ENCODE measurements at places on chromosomes 4 and X.

DNA sequence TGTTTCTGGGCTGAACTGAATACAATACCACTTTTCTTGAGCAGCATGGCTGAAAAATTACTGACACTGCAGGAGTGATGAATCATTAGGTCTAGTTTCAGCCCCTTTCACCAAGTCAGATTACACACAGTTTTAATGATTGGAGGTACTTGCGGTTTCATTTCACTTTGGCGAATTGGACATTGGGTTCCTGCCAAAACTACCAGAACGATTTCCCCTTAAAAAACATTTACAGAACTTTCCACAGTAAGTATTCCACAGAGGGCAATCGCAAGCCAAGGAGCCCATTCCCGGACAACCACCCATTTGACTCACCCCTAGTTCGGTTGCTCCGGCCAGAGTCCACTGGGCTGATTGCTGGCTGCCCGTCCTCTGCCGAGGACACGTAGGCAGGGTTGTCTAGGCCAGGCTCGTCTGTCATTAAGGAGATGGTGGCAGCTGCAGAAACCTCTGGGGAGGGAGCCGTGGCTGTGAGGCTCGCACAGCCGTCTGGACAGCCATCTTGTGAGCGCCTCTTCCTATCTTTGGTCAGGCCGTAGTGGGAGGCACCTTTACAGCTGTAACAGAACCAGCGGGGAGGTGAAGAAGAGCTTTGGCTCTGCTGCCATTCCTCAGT, 83.5 kb downstream of the LNX1 start:
- no peak overlapping the region for H3K27ac ChIP-seq
- H3K36me3 ChIP-seq: no peaks in the 10 kb centered on the region
- no peak for DNase-seq
- H3K27me3 ChIP-seq: no peaks in the 10 kb centered on the region
- peaks cover 6% of the 10 kb centered on the region for H3K4me1 ChIP-seq

- no peak overlapping the region for H3K4me3 ChIP-seq
- H3K4me1 ChIP-seq: peaks cover 3% of the 10 kb centered on the region
- H3K27ac ChIP-seq: no peak overlapping the region
- no peaks in the 10 kb centered on the region for H3K27me3 ChIP-seq
- DNase-seq: no peak
Measured at GRCh38 chrX:49237060-49237459, 1.8 kb downstream of the CCDC22 start.

GRCh38 chr4:83440899-83441298, 14.7 kb downstream of the HELQ start:
- H3K27me3 ChIP-seq: no peaks in the 10 kb centered on the region
- H3K4me3 ChIP-seq: no peak overlapping the region
- DNase-seq: no peak
- H3K4me1 ChIP-seq: no peaks in the 10 kb centered on the region
- H3K36me3 ChIP-seq: peaks cover 89% of the 10 kb centered on the region

DNA sequence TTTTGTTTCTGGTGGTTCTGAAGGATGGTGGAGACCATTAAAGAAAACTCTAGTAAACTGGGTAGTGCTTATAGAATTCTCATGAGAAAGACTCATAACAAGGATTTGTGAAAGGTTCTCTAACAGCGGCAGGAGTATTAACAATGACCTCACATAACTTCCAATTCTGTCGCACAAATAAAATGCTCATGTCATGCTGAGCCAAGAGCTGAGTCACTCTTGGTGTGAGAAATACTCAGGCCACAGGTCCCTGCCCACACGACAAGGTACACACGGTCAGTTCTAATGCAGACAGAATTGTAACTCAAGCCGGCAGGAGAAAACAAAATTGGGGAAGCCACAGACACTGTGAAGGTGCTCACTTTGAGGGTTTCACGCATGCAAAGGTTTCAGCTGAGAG, 34.4 kb upstream of the C4orf50 start:
- H3K36me3 ChIP-seq: no peaks in the 10 kb centered on the region
- H3K4me3 ChIP-seq: no peak overlapping the region
- no peak for DNase-seq
- H3K27me3 ChIP-seq: no peaks in the 10 kb centered on the region

- peak overlapping the region; percentile 60 for H3K27ac ChIP-seq
- DNase-seq: no peak
- H3K4me1 ChIP-seq: no peaks in the 10 kb centered on the region
- H3K36me3 ChIP-seq: peaks cover 35% of the 10 kb centered on the region
Measured at GRCh38 chr4:40812386-40812785, 62.6 kb downstream of the NSUN7 start.

DNA sequence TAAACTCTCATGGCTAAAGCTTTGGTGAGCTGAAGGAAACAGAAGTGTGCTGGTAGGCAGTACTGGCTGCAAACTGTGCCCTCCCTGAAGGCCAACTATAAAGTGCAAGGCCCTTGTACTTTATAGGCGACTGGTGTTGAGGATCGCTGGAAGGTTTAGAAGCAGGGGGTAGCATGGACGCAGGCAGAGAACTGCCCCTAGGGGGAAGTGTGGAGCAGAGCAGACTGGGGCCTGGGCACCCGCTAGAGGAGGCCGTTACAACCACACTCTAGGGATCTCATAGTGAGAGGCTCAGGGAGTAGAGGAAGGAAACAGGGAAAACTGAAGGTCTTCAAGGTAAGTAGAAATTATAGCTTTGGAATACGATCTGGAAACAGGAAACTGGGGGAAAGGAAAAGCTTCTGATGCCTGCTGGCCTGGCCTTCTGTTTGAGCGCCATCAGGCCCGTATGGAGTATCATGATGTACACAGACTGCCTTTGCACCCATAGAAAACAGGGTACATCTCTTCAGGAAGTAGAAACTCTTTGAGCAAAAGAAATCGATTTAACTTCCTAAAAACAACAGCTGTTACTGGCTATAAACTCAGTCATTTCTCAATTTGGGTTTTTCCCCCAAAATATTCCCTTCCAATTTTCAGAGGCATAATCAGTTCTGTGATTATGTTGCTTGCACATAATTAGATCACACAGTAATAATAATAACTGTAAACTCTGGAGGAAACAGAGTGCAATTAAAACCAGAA, 23.9 kb upstream of the TMSB4X start:
- no peaks in the 10 kb centered on the region for H3K27me3 ChIP-seq
- no peak for DNase-seq
- no peaks in the 10 kb centered on the region for H3K36me3 ChIP-seq
- H3K4me3 ChIP-seq: no peak overlapping the region
- peak overlapping the region; percentile 85 for H3K27ac ChIP-seq
- peaks cover 22% of the 10 kb centered on the region for H3K4me1 ChIP-seq

- H3K36me3 ChIP-seq: no peaks in the 10 kb centered on the region
- H3K27ac ChIP-seq: no peak overlapping the region
- no peaks in the 10 kb centered on the region for H3K4me1 ChIP-seq
- DNase-seq: no peak
Measured at GRCh38 chrX:125628435-125628834, 308.8 kb downstream of the TEX13C start.

DNA sequence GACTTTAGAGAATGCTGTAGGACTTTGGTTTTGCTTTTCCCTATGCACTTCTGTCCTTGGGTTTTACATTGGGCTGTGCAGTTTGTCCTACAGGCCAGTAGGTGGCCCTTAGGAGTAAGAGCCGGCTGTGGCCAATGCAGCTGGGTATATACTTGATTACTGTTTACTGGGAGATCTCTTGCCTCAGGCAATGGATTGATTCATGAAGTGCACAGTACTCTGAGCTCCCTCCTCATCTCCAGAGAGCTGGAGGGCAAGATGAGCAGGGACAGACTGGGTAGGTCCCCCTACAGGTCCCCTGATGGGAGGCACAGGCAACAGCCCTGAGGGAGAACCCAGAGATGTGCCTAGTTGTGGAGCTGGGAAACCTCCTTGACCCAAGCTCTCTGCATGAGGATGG, 103.8 kb upstream of the QRFPR start:
- DNase-seq: no peak
- no peak overlapping the region for H3K4me3 ChIP-seq
- H3K4me1 ChIP-seq: no peaks in the 10 kb centered on the region
- H3K27me3 ChIP-seq: no peaks in the 10 kb centered on the region
- H3K36me3 ChIP-seq: no peaks in the 10 kb centered on the region
- H3K27ac ChIP-seq: no peak overlapping the region

GRCh38 chr4:158193171-158193749, 17.0 kb upstream of the TMEM144 start:
- H3K27me3 ChIP-seq: no peaks in the 10 kb centered on the region
- H3K4me1 ChIP-seq: no peaks in the 10 kb centered on the region
- no peak overlapping the region for H3K4me3 ChIP-seq

DNA sequence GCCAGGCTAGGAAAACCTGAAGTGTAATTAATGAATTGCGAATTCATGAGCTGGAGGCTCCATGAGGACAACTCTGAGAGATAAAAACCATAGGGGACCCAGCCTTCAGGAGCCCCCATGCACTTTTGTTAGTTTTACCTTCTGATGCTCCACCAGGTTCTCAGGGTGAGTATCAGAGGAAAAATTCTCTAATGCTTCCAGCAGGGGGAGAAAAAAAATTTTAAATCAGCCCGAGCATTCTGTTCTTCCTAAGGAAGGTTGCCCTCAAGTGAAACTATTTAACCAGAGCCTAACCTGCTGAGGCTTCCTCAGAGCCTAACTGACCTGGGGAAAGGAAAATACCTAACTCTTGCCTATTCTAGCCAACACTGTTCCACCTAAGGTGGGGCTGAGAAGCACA, 552.6 kb downstream of the PPARGC1A start:
- no peak overlapping the region for H3K4me3 ChIP-seq
- peaks cover 8% of the 10 kb centered on the region for H3K4me1 ChIP-seq
- H3K27me3 ChIP-seq: no peaks in the 10 kb centered on the region
- no peak for DNase-seq
- no peaks in the 10 kb centered on the region for H3K36me3 ChIP-seq

DNA sequence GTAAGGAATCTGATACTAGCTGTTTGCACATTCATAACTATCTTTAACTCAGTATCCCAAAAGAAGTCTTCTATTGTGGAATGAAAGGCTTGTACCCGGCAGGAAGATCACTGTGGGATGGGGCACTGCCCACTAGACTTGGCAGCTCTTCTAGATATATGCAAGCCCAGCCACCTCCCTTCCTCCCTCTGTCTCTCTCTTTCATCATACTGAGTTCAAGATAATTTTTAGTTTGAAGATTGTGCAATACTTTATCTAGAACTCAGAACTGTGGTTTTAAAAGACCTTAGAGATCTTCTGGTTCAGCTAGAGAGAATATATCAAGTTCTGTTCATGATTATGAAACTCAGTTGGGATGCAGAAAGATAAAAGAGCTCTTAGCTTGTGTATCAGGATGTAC, 22.5 kb upstream of the GPR34 start:
- H3K4me1 ChIP-seq: no peaks in the 10 kb centered on the region
- no peak overlapping the region for H3K4me3 ChIP-seq
- H3K27me3 ChIP-seq: no peaks in the 10 kb centered on the region
- H3K27ac ChIP-seq: no peak overlapping the region
- no peak for DNase-seq

DNA sequence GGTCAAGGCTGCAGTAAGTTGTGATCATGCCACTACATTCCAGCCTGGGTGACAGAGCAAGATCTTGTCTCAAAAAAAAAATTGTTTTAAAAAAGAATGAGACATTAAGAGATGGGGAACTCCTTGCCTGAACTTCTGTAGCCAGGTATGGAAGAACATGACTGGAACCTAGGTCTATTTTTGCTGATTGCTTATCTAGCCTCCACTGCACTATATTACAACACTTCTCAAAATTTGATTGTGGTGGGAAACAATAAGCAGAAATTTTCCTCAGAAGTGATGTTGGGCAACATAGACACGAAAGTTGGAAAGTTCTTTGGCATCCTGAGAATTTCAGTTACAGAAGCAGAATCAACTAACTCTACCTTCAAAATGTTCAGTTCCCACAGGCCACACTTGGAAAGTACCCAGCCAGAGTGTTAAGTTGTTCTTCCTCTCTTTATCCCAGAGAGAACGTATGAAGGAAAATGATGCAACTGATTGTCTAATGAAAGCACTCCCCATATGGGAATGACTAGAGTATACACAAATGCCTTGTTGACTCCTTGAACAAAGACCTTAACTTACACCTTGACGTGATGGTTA, 50.0 kb downstream of the LUZP4 start:
- no peak overlapping the region for H3K4me3 ChIP-seq
- DNase-seq: no peak
- H3K27ac ChIP-seq: no peak overlapping the region
- no peaks in the 10 kb centered on the region for H3K36me3 ChIP-seq
- H3K27me3 ChIP-seq: no peaks in the 10 kb centered on the region
- no peaks in the 10 kb centered on the region for H3K4me1 ChIP-seq

GRCh38 chr4:88035292-88035691, 27.9 kb downstream of the PKD2 start:
- H3K36me3 ChIP-seq: no peaks in the 10 kb centered on the region
- no peak overlapping the region for H3K4me3 ChIP-seq
- H3K27ac ChIP-seq: no peak overlapping the region
- no peaks in the 10 kb centered on the region for H3K4me1 ChIP-seq
- DNase-seq: no peak
- no peaks in the 10 kb centered on the region for H3K27me3 ChIP-seq

DNA sequence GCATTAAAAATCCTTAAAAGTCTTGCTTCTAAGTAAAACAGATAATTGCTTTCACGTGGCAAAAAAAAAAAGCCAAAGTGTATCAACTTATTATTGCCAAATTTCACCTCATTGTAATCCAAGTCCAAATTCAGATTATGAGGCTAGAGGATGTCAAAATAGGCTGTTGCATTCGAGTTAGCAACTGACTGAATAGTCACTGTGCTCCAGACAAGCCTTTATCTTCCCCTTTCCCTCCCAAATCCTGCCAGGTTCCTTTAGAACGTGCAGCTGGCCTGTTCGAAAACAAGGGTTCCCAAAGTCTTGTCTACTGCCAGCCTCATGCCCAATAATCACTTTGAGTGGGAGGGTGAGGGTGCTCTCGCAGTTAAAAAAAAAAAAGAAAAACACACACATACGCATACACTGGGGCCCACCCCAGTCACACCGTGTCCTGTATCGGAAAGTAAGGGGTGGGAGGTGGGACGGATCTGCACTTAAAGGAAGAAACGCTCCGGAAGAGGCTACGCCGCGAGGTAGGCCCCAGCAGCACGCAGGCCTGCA, 603 bp downstream of the MAD2L1 start:
- H3K4me3 ChIP-seq: peak overlapping the region; percentile 78
- H3K27me3 ChIP-seq: no peaks in the 10 kb centered on the region
- no peak for DNase-seq
- peak overlapping the region; percentile 97 for H3K27ac ChIP-seq
- H3K36me3 ChIP-seq: no peaks in the 10 kb centered on the region

- no peaks in the 10 kb centered on the region for H3K27me3 ChIP-seq
- no peak for DNase-seq
- H3K36me3 ChIP-seq: no peaks in the 10 kb centered on the region
- no peak overlapping the region for H3K27ac ChIP-seq
- no peak overlapping the region for H3K4me3 ChIP-seq
- H3K4me1 ChIP-seq: no peaks in the 10 kb centered on the region
Measured at GRCh38 chrX:123308658-123309057, 124.6 kb downstream of the GRIA3 start.

Measured in esophagus squamous epithelium (tissue), 5 donors.